ENCODE measurements at places on chromosomes 13 and 19. TPM values are rescaled to one million over a fixed set of nuclear protein-coding genes. Genes with fewer than 3 reads are reported as not detected.

DNA sequence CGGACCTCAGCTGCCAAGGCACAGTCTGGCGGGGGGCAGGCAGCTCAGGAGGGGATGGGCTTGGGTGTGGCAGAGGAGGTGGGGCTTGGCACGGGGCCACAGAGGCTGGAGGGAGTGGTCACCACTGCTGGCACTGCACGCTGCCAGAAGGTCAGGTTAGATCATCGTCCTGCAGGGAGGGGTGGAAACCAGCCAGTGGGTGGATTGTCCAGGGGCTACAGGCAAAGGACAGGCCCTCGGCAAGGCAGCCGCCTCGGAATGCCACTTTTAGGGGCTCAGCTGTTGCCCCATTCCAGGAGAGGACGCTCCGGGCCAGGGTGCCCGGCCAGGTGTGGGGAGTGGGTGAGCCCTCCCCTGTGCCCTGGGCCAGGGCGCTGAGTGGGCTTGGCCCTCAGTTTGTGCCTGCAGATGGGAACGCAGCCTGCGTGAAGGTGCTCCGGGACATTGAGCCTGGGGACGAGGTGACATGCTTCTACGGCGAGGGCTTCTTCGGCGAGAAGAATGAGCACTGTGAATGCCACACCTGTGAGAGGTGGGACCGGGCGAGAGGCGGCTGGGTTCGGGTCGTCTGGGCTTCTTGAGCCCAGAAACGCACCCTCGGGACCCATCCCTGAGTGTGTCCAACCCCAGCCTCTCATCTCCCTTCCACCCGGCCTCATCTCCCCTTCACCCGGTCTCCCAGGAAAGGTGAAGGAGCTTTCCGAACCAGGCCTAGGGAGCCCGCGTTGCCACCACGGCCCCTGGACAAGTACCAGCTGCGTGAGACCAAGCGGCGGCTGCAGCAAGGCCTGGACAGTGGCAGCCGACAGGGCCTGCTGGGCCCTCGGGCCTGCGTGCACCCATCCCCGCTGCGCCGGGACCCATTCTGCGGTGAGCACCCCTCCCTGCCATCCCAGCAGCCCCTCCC is 6.4 kb downstream of the KMT5C start:
- DNase-seq, result no peak

DNA sequence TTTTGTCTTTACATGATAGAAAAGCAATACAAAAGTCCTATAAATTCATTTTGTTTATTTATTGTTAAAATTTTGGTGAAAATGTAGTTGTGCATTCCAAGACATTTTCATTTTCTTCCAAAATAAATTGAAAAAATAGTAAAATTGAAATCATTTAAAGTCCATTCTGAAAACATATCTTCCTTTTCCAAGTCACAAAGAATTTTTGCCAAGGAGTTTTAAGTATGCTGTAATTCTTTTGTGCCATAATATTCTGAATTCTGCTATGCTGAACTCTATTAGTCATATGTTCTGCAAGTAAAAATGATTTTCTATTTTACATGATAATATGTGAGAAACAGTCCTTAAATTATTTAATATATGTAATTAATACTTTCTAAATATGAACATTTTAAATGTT is 879.6 kb upstream of the SLC10A2 start:
- DNase-seq, result no peak

The ENOX1 gene
- 0.07 TPM for total RNA-seq

DNA sequence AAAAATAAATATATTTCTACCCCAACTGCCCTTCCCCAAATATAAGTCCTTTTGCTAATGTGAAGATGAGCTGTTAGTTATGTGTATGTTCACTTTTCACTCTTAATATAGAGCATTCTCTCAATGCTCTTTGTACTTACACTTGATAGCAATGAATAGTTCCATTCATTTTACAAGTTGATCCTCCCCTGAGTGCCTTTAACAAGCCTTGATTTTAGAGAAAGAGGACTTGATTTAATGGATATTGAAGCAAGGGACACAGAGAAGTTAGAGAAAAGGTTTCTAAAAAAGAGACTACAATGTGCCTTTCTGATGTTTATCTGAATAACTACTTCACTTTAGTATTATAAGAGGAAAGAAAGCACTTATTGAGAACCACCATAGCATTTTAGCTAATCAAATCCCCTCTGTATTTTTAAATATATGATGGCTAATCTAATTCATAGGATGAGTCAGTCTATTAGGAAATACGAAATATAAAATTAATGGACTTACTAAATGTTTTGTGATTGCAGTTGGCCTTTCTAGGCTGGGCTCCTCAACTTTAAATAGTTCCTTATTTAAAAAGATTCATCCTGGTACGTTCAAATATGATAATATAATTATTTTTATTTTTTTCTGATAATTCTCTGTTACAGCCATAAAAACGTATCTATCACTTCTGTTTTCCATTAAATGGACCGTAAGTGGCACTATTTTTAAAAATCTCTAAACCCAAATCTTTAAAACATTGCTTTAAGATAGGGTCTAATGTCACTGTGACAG is 1097.8 kb upstream of the SLC10A2 start:
- no peak for DNase-seq

DNA sequence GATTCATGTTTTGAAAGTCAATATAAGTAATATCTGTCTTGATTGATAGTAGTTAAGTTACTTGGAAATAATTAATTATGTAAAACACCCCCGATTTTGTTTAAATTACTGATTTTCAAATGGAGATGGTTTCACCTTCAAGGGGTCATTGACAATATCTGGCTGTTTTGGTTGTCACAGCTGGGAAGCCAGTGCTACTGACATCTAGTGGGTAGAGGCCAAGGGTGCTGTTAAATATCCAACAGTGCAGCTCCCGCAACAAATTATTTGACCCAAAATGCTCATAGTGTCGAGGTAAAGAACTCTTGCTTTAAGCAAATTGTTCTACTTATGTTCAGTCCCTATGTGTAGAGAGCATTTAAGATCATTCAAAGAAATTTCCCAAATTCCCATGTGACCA is 50.6 kb upstream of the PCDH20 start:
- DNase-seq, result no peak

Measured in activated CD4-positive, alpha-beta T cell treated with anti-CD3 and anti-CD28 coated beads, Interleukin-2, amount 10 ng/mL, durations not matched to agents 7 days and 5 days (primary cell).